Activated T-helper 1 cell treated with anti-CD3 and anti-CD28 coated beads, Interleukin-2, amount 50 U/mL, for 16 hours (primary cell): ENCODE measurements at places on chromosomes 3 and 15.

- DNase-seq: no peak
These were observed 81.1 kb downstream of the RAD18 start for GRCh38 chr3:8882171-8882593.

DNA sequence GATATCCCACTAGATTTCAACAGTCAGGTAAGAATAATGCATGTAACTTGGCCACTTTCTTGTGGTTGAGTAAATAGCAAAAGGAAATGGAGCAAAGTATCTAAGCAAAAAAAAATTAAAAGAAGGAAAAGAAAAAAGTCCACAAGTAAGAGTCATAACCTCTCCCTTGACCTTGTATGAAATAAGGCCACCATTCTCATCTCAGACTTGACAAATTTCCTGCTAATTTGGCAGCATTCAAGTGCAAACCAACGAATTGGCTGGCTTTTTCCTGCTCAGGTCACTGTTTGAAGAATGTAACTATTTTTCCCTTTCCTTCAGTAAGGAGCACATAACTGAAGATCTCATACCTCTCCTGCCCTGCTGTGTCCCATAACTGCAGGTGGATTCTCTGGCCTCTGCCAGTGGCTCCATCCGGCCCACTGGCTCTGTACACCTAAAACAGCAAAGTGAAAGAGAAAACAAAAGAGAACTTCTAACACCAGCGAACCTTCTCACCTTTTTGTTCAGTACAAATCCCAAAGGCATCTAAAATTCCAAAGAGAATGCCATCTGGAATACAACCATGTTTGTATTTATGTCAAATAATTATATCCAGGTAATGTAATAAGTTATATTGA lies 33.4 kb upstream of the RSL24D1 start:
- no peak for DNase-seq

DNA sequence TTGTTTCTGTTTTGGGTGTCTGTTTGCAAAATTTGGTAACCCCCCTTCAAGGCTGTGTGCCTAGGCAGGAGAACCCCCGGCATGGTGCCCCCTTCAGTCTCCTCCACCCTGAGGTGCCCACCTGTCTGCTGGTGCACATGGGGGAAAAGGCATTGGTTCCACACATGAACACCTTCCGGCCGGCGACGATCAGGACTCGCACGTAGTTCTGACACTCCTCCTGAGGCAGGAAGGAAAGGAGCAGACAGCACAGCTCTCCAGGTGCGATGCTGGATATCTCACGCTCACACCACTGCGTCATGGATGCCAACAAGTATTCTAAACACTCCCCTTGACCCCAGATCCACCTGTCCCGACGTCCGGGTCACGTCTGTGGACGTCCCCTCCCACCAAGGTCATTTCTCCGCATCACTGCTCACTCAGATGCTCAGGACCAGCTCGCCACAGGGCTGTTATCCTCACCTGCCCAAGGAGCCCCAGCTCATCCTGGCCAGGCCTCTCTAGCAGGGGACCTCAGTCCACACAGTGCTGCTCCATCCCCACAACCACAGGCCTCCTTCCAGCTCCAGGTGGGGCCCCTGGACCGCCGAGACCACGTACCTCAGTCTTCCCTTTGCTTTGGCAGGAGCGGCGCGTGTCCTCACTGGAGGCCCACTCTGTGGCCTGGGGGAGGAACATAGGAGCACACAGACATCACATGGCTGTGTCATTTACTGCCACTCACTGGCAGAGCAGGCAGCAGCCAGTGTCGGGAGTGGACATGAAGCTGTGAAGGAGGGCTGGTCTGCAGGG lies 99.0 kb downstream of the SEMA5B start:
- no peak for DNase-seq

DNA sequence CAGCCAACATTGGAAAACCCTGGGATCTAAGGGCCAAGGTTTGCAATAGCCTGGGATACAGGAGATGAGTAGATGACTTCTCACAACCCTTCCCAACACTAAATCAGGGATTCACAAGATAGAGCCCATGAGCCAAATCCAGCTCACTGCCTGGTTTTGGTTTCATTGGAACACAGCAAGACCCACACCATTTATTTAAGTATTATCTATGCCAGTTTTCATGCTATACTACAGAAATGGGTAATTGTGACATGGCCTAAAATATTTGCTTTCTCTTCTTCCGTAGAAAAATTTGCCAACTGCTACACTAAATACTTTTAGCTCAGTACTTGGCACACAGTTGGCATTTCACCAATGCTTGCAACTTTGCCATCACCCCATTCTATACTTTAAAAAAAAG lies 132.0 kb upstream of the LMCD1 start:
- no peak for DNase-seq

GRCh38 chr15:57505056-57505715 lies 86.5 kb upstream of the MYZAP start:
- no peak for DNase-seq

DNA sequence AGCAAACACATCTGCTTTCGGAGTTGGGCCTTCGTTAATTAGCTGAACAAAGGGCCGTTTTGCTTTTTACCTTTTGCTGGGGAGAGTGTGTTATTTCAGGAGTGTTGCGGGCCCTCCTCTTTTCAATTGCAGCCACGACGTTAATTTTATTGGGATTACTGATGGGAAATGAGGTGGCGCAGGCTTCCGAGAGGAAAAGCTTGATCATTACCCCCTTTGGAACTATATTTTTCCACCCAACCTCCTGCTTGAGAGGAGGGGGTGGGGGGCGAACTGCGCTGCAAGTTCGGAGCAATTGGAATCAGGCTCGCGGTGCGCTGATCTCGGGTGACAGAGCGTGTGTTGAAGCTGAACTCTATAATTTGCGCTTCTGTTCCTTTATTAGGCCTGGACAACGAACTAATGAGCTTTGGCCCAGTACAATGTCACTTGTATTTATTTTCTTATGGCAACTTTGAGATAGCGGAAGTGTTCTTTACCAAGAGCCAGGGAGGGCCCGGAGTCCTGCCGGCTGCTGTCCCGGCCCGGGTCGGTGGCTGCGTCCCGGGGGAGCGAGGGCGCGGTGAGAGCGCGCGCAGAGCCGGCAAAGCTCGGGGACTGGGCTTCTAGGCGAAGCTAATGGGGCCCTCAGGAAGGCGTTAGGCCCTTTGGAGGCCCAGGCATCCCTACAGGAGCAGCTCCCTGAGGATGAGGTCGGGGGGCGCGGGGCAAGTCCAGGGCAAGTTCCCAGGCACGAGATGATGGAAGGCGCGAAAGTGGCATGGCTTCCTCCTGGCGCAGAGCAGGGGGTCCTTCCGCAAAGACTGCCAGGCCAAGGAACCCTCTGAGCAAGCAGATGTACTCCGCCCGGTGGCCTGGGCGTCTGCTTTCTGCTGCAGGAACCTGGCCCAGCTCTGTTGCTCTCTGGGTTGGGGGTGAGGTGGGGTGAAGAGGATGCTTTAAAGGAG lies 12.9 kb downstream of the NR2F2 start:
- no peak for DNase-seq

GRCh38 chr3:187014417-187014864 lies 84.1 kb downstream of the ST6GAL1 start:
- no peak for DNase-seq

- DNase-seq: no peak
These were observed 1132.8 kb downstream of the OTOL1 start for GRCh38 chr3:162629372-162629771.

- DNase-seq: no peak
These were observed 3.1 kb downstream of the PLD1 start for GRCh38 chr3:171807129-171807675.

GRCh38 chr3:133448478-133449122 lies 48.7 kb downstream of the BFSP2 start:
- DNase-seq: peak; percentile 17

DNA sequence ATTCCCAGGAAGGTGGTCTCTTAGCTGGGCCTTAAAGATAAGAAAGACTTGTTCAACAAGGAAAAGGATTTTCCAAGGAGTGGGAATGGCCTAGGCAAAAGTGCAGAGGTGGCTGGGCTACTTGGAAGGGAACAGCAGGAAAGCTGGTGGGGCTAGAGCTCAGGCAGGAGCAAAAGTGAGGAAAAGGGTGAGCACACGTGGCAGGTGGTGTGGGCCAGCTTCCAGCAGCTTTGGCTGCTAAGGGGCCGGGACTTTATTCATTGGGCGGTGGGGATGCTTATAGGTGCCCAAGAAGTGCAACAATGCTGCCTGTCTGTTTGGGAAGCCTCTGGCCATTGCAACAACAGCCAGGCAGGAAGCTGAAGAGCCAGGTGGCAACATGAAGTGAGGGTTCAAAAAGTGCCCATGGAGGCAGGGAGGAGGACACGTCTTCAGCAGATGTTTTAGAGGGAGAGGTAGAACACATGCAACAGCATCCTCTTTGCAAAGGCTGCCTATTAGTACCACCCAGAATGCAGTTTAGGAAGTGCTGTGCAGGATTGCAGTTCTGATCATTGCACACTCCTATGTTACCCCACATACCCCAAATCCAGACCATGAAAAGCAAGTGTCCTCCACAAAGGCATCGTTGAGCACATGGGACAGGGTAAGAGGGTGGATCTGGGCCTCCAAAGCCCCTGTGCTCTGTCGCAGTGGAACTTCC lies 13.8 kb downstream of the ALDH1A3 start:
- no peak for DNase-seq

DNA sequence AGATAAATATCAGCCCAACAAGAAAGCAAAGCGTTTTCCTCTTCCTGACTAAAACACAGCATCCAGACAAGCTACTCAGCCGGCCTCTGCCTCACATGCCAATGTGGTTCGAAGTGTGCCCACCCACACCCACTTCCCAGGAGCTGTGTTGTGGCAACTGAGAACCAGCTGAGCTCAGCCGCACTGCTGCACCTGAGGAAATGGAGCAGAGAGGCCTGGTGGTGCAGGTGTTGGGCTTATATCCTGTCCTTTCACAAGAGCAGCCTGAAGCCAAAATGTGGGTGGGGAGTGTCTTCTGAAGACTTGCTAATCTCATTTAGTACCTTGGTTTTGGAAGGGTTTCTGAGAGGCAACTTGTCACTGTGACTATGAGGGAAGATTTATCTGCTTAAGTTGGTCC lies 23.0 kb upstream of the RETNLB start:
- DNase-seq: no peak

DNA sequence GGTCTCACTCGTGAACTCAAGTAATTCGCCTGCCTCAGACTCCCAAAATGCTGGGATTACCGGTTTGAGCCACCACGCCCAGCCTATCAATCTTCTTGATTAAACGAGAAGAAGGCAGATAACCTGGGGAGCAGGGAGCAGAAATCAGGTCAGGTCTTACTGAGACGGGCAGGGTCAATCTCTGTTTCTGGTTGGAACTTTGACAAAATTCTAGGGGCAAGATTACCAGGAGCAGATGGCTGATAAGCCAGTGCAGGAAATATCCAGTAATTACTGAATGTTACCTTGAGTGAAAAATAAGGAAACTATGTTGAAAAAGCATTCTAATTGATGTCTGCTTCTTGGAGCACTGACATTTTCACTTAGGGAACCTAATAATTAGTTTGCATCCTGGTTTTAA lies 24.4 kb upstream of the GOLM2 start:
- no peak for DNase-seq

DNA sequence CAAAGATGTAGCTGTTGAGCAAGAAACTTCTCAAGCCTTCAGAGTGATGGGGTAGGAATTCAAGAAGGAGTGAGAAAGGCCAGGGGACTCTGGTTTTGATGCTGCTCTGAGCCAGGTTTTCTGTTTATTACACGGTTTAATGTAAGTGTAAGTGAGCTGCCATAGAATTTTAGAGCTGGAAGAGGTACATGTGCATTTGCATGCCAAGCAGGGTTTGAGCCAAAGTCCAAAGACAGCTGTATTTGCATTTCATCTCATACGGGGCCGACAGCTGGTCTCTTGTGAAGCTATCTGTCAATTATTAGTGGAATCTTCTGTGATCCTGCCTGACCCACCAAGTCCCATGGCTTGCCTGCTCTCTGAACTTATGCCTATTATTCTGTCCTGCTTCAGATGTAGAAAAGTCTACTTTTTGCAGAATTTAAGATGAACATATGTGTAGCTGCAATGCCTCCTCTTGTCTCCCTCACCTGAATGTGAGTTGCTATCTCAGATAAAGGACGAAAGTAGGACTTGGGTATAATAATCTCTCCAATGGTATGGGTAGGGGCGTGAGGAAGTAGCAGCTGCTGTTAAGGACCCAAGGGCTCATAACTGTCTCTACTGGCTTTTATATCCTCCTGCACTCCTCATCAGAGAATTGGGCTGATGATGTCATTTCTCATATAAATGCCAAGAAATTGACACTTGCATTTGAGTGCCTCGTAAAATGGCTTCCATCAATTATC lies 160.0 kb downstream of the SQOR start:
- DNase-seq: no peak

GRCh38 chr15:62771234-62771633 lies 271.3 kb upstream of the TPM1 start:
- DNase-seq: no peak

- DNase-seq: no peak
These were observed 178.3 kb upstream of the PLSCR5 start for GRCh38 chr3:146783446-146783845.

DNA sequence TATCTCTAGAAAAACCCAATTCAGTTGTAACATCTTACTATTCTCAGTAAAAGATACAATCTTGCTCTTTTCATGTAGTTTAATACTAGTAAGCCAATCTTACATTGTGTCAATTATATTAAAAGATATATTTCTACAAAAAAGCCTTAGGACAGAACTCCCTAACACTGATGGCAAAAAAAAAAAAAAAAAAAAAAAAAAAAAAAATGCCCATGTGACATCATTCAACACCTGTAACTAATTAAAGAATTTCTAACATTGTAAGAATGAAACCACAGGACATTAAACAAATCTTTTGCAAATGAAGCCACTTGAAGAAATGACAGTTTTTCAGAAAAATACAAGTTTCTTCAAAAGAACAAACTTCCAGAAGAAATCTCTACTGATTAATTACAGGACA lies 119.8 kb downstream of the SUCLG2 start:
- no peak for DNase-seq

- DNase-seq: no peak
These were observed 71.7 kb downstream of the COL8A1 start for GRCh38 chr3:99710094-99710493.

DNA sequence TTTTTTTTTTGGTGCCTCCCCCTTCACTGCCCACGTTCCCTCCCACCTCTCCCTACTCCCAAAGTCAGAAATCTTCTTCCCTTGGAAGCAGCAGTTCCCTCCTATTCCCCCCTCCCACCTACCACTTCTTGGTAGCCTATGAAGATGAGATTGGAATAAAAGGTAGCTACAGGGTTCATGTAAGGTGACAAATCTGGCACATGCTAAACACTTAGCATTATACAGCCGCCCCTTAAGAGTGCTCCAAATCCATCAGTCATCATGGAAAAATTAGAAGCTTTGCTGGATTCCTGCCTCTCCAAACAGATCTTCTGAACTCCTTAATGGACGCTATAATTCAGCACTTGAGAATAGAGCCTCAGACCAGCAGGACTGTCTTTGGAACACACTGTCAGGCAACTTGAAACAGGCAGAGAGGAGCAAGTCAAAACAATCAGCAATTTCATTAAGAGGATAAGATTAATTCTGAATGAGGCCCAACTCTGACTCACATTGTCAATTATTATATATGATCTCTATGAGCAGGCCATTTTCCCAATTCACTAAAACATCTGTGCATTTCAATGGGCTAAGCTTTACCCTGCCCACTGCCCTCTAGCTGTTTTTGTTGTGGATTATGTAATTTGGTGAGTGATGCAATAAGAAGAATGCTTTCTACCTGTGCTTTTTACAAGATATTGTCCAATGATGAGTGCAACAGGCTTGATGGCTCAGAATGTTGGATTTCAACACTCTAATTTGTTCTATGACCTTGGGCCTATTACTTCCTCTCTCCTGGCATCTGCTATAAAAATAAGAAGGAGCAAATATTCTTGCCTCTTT lies 34.6 kb upstream of the SPRED1 start:
- no peak for DNase-seq
